KBM-7 (cell line): ENCODE measurements at places on chromosomes 7 and 10.

GRCh38 chr10:93384006-93384405 is 98.1 kb downstream of the MYOF start:
- DNase-seq: peak; percentile 19

DNA sequence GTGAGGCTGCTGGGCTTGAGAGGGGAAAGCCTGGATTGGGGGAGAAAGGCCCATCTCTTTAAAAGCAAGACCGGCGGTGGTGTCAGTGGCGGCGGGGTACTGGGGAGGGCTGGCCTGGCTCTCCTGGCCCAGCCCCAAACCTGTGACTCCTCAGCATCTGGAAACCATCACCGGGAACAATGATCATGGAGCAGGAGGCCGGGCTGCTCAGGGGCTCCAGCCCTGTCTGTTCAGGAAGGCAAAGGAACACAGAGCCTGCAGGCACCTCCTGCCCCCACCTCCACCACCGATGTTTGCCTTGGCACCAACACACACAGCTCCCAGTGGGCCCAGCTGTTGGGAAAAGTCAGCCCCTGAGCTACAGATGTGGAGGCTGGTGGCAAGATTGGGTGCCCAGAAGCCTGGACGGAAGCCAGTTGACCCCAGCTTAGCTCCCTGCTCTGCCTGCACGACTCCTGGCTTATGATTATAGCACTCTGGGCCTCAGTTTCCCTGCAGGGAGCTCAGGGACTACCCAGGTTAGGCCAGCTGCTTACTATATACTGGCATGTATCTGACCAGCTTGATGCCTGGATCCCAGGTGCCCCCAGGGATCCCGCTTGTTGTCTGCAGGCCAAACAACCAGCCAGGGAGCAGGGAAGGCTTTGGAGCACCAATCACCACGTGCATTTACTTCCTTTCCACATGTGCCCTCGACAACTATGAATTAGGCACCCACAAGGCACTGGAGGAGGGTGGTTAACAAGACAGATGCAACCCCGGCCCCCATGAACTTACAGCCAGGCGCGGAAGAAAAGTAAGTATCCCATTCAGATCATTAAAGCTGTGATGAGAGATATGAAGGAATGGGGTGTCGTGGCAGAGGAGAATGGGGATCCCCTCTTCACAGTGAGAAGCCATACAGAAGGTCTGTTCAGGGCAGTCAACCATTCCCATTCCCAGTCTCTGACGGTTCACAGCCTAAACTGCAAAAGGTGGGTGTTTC is 37.3 kb downstream of the ZCCHC24 start:
- DNase-seq: no peak

DNA sequence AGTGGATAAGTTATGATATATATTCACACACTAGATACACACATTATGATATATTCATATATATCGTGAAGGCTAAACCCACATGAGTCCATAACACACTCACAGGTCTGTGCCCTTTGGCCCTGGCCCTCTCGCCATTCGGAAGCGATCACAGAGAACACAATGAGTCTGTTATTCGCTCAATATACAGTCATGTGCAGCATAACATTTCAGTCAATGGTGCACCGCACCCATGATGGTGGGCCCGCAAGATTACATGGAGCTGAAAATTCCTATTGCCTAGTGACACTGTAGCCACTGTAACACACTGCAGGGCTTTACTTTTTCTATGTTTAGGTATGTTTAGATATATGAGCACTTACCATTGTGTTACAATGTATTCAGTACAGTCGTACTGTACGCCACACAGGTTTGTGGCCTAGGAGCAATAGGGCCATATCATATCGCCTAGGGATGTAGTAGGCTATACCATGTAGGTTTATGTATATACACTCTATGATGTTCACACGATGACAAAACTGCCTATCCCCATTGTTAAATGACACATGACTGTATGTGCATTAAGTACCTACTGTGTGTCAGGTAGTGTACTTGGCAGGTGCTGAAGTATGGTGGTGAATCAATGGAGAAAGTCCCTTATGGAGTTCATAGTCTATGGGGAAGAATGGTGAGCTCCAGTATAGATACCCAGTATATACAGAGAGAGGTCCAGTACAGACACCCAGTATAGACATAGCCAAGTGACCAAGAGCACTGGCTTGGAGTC is 198.8 kb upstream of the KLF14 start:
- no peak for DNase-seq

GRCh38 chr7:91826377-91826776 is 54.1 kb downstream of the MTERF1 start:
- no peak for DNase-seq

DNA sequence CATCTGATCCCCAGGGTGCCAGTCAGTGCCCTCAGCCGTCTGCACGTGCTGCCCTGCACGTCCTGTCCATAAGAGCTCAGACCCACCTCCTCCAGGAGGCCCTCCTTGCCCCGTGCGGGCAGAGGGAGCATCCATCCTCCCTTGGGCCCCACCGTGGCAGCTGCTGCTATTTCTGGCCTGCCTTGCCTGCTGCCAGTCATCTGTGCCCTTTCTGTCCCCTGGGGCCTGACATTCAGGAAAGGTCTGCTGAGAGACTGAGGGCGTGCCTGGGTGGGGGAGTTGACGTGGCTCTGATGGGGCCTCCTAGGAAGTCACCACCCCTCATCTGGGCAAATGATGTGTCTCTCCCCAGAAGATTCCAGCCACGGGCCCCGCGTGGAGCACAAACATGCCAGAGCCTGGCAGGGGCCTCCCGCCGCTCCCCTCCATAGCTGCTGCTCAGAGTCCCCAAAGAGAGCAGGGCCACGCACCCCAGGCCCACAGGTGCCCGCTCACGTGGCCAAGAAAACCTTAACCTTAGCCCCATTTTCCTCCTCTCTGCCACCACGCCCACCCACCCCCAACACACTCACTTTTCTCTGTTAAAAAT is 21.8 kb downstream of the DPYSL4 start:
- DNase-seq: no peak

DNA sequence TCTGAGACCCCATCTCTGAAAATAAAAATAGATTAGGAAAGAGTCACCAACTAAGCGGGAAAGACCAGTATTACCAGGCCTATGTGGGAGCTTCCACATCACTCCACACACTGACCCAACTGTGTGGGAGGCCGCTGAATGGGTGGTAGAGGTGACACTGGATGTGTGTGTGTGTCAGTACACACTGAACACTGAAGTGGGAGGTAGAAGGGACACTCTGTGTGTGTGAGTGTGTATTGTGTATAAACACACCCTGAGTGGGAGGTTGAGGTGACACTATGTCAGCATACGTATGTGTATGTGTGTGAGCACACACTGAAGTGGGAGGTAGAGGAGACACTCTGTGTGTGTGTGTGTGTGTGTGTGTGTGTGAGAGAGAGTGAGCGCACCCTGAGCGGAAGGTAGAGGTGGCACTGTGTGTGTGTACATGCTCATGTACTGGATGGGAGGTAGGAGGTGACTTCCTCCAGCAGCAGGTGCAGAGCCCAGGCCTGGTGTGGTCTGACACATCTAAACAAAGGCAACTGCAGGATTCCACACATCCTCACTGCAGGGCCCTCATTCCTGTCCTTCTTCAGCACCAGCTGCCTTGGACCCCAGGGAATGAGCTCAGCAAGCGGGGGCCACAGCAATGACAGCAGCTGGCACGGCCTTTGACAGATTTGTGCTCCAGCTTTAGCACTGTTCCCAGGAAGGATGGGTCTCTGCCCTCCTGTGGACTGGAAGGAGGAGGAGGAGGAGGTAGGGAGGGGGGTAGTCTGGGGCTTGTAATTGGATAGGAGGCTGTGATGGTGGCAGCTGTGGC is 26.5 kb upstream of the RBM20 start:
- no peak for DNase-seq

- DNase-seq: no peak
Measured at GRCh38 chr7:31044529-31044928, 7.6 kb upstream of the ADCYAP1R1 start.

GRCh38 chr10:14884082-14884481 is 5.4 kb downstream of the SUV39H2 start:
- peak; percentile 28 for DNase-seq
